ENCODE measurements at places on chromosomes 1 and 21.

DNA sequence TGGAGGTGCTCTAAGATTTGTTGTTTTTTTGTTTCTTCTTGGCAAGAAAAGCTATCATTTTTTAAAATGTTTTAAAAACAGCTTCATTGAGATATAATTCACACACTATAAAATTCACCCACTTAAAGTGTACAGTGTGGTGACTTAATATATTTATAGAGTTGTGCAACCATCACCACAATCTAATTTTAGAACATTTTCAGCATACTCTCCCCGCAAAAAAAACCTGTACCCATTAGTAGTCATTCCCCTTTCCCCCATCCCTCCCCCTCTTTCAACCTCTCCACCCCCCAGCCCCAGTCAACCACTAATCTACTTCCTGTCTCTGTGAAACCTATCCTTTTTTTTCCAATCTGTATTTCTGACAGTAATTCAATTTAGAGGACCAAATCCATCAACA, 30.6 kb downstream of the ZC3H11B start:
- no peak for DNase-seq

GRCh38 chr21:44706026-44706705, 5.2 kb downstream of the TSPEAR start:
- DNase-seq: no peak

DNA sequence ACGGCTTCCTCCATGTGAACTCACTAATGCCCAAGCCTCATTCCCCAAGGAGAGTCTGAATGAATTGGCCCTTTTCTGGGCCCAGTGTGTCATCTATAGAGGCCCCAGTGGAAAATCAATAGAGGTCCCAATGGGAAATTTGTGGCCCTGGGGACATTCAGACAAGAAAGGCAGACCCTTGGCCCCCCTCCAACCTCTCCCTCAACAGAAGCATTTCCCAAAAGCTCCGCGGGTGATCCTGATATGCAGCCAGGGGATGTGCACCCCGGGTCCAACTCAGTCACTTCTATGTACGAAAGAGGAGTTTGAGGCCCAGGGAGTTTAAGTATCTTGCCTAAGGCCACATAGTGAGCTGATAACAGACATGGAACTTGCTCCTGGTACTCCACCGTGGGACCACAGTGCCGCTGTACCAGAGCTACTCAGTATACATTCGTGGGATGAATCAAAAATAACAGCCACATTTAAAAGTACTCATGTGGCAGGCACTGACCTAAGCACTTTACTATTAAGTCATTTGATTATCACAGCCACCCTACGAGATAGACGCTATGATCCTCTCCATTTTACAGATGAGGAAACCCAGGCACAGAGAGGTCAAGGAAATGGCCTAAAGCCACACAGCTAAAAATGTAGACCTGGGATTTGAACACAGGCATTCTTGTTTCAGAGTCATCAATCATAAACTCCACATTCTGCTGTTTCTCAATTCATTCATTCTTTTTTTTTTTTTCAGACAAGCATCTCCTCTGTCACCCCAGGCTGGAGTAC, 8.5 kb downstream of the EPHA2 start:
- no peak for DNase-seq

DNA sequence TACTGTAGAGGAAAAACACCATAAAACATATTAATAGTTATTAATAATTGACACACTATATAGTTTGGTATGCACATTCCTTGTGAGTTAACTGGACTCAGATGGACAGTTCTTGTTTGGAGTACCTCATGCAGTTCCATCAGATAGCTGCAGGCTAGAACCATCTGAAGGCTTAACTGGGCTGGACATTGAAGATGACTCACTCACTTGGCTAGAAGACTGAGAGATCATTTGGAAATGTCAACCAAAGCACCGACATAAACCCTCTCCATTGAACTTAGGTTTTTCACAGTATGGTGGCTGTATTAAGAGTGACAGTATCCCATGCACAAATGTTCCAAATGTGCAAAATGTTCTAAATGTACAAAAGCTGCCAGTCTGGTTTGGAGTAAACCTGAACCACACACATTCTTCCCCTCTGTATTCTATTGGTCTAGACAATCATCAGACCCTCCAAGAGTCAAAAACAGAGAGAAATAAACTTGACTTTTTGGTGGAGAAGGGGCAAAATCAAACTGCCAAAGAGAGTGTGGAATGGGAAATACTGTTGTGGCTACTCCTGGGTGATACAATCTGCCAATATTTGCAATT, 708.4 kb downstream of the KCNT2 start:
- DNase-seq: no peak

GRCh38 chr1:2943686-2944260, 77.5 kb upstream of the ACTRT2 start:
- no peak for DNase-seq

DNA sequence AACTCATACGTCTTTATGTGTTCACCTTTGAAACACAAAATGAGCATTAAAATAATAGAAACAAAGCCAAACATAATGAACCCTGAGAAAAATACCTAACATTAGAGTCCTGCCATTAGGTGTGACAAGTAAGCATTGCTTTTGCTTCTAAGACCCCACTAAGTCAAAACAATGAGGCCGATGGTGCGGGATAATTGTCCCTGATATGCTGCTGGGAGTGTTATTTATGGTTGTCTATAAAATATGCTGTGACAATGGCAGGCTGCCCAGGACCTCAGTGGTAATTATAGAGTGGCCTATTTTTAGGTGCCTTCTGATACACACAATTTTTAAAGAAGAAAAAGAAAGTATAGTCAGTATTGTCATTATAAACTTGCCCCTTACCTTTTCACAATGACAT, 1423.1 kb downstream of the AMY1C start:
- no peak for DNase-seq

- no peak for DNase-seq
These were observed 16.9 kb upstream of the ALPL start for GRCh38 chr1:21492356-21492625.

- no peak for DNase-seq
These were observed 30.1 kb downstream of the TNFRSF1B start for GRCh38 chr1:12196641-12197482.

- no peak for DNase-seq
These were observed 30.9 kb downstream of the PROX1 start for GRCh38 chr1:214018386-214019268.

GRCh38 chr1:17990401-17990800, 117.2 kb upstream of the IGSF21 start:
- DNase-seq: no peak

DNA sequence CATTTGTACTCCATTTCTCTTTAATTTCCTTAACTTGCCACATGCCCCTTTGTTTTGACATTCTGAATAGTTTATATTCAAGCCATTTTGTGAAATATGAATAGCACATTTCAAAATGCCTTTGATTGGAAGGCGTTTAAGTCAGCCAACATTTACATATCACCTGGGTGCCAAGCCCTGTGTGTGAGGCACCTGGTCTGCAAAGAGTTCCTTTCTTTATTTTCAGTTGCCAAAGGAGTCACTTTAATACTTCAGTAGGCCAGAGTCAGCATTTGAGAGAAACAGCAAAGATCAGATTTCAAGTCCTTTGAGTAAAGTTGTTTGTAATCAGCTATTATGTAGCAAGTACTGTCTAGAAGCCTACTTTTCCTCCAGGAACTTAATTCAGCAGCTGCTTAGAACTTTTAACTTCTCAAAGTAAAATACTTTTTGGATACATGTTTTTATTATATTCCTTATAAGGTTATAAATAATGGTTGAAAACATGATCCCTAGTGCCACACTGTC, 70.8 kb downstream of the DTL start:
- no peak for DNase-seq

DNA sequence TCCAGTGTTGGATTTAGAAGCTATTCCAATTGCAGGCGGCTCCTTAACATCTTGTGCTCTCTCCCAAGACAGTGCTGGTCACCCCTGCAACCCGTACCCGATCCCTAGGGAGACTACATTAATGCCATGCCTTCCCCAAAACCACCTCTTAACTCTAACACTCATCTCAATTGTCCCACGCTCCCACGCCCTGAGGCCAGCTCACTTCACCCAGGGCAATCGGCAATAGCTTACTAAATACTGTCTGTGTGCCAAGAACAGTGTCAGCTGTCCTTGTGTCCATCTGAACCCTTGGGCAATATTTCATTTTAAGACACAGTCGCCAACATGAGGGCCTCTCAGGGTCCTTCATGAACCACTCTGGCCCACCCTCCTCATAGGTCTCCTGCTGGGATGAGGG, 13.9 kb downstream of the C1orf198 start:
- DNase-seq: no peak

- no peak for DNase-seq
These were observed 49.6 kb downstream of the HSF2BP start for GRCh38 chr21:43609501-43610340.

GRCh38 chr21:34781526-34781925, 112.7 kb downstream of the CLIC6 start:
- no peak for DNase-seq

- DNase-seq: no peak
These were observed 14.4 kb upstream of the ZFYVE9 start for GRCh38 chr1:52127181-52128180.

- no peak for DNase-seq
These were observed 580.7 kb upstream of the ADGRL4 start for GRCh38 chr1:79587229-79587628.

DNA sequence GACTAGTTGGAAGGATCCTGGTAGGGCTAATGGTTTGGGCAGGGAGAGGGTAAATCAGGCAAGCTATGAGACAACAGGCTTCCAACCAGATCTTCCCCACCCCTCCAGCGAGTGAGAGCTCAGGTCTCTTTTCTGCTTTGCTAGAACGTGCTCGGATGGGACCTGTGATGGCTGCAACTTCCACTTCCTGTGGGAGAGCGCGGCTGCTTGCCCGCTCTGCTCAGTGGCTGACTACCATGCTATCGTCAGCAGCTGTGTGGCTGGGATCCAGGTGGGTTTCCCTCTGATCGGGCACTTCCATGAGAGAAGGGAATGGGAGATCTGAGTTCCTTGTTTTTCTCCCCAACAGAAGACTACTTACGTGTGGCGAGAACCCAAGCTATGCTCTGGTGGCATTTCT, 14.0 kb upstream of the SARS1 start:
- no peak for DNase-seq

DNA sequence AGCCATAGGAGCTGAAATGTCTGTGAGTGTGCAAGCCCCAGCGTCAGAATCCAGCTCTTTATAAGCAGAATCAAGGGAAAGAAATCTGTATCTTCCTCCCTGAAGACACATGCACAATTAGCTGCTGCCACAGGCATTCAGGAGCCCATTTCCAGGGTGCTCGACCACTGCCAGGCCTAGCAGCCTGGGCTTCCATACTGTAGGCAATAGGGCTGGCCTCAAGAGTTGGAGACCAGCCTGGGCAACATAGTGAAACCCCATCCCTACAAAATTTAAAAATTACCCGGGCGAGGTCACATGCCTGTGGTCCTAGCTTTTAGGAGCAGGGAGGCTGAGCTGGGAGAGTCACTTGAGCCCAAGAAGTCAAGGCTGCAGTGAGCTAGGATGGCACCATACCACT, 41.0 kb downstream of the NEK2 start:
- DNase-seq: no peak

- no peak for DNase-seq
These were observed 2.9 kb upstream of the C1orf105 start for GRCh38 chr1:172417557-172417956.

DNA sequence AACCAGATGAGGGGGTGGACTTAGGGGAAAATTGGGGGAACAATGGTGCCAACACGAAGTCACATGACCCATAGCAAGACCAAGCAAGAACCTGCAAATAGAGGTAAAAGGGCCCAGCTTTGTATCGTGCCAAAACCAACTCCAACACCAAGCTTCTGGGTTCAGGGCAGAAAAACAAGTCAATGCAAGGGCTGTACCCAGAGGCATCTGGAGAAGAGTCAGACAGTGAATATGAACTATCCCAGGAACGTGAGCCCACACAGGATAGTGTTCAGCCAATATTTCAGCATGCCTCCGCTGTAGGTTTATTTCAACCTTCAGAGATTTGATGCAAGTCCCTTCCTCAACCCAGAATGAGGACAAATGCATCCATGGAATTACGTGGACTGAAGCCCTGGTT, 15.0 kb upstream of the ZMYM6 start:
- DNase-seq: no peak

DNA sequence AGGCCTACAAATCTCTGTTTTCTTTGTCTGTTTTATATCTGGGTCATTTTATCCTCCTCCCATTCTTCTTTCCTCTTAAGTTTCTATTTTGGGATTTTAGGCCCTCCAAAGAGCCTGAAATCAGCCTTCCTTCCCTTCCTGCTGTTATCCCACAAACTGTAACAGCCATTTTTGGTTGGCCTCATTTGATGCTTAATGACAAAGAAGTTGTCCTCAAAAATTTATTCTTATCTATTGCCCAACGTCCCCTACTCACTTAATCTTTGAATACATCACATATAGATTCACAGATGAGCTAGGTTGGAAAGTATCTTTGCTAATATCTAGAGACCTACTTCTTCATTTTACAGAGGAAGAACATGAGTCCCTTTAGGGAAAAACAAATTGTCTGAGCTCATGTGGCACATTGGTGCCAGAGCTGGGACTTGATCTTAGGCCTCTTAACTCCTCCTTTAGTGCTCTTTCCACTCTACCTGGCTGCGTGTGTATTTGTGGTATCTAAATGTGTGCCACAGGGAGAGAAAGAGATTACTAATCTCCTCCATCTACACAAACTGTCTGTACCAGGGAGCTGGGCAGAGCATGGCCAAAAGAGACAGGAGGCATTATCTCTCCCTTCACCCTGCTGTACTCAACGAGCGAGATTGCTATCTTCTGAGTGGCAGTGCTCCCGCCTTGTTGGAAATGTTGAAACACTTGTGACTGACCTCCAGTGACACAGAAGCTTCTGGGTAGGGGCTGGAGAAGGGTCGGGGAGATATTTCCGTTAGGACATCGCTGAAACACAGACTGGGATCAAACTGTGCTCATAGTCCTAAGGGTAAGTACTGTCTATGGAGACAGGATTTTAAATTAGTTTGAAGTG, 30.1 kb downstream of the RHEX start:
- DNase-seq: no peak

- DNase-seq: peak; percentile 2
These were observed 165.7 kb downstream of the NCAM2 start for GRCh38 chr21:21163904-21164303.
